ENCODE measurements at places on chromosomes 16 and 17. TPM values are rescaled to one million over a fixed set of nuclear protein-coding genes. Genes with fewer than 3 reads are reported as not detected.

Gene KLHL10
- 0.12 TPM for total RNA-seq

Gene KSR1
- total RNA-seq = 78.1 TPM

Gene MYH13
- total RNA-seq = not detected

Gene ETV4
- total RNA-seq = not detected

Gene SMPD3
- 1.2 TPM for total RNA-seq

Gene PTX4
- total RNA-seq = 0.22 TPM

Gene MFSD6L
- 0.22 TPM for total RNA-seq

Gene SALL1
- total RNA-seq = not detected

Gene FOXJ1
- 0.20 TPM for total RNA-seq

Gene KRTAP1-1
- total RNA-seq = not detected

Gene MRPL28
- 44.3 TPM for total RNA-seq

Gene C16orf92
- total RNA-seq = not detected

Gene GDPD1
- total RNA-seq = 2.7 TPM

Gene FOXC2
- total RNA-seq = not detected

Gene MEAK7
- 19.3 TPM for total RNA-seq

Gene PRSS22
- total RNA-seq = not detected

Gene CYGB
- 3.0 TPM for total RNA-seq

Gene TVP23A
- 3.2 TPM for total RNA-seq

Gene C1QTNF8
- total RNA-seq = not detected

Gene FBXL19
- 25.0 TPM for total RNA-seq
